A549 (cell line): ENCODE measurements at places on chromosomes 6 and 20.

- DNase-seq = no peak
These were observed 10.5 kb upstream of the TGM2 start for GRCh38 chr20:38175304-38176180.

DNA sequence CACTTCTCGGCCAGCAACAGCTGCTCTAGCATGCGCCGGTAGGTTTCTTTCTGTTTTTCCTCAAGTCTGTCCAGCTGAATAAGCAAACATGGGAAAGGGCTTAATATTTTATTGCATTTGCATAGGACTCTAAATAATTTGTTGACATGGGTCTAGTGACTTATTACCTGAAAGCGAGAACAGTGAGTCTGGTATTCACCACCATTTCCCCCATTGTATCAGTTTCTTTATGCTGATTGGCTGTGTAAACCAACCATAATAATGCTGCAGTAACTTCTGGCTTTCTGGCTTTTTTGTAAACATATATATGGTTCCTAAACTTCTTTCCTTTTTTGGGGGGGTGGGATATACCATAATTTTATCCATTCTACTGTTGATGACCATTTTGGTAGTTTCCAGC lies 69.1 kb upstream of the TMEM30A start:
- DNase-seq = no peak

DNA sequence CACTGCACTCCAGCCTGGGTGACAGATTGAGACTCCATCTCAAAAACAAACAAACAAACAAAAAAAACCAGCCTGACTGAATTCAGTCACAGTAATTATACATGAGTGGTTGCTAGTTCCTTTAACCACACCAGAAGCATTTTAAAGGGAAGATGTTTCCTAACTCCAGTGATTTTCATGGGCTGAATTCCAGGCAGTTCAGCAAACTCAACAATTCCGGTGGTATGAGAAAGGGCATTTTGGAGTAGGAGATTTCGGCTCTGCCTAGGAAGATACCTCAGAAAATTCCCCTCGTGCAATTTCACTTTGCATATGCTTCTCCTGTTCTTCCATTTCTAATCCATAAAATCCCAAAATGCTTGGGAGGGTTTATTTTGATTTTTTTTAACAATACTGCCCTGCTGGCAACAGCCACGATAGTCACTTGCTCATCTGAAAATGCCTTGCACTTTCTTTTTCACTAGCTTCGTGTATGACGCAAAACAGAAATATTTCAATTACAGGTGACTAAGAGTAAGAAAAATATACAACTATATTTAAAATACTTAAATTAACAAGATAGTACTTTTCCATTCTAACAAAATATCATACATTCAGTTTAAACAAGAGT lies 48.3 kb upstream of the IPCEF1 start:
- no peak for DNase-seq

GRCh38 chr20:13800728-13801134 lies 15.9 kb downstream of the NDUFAF5 start:
- no peak for DNase-seq

GRCh38 chr20:1667502-1668085 lies 10.0 kb upstream of the SIRPG start:
- no peak for DNase-seq

DNA sequence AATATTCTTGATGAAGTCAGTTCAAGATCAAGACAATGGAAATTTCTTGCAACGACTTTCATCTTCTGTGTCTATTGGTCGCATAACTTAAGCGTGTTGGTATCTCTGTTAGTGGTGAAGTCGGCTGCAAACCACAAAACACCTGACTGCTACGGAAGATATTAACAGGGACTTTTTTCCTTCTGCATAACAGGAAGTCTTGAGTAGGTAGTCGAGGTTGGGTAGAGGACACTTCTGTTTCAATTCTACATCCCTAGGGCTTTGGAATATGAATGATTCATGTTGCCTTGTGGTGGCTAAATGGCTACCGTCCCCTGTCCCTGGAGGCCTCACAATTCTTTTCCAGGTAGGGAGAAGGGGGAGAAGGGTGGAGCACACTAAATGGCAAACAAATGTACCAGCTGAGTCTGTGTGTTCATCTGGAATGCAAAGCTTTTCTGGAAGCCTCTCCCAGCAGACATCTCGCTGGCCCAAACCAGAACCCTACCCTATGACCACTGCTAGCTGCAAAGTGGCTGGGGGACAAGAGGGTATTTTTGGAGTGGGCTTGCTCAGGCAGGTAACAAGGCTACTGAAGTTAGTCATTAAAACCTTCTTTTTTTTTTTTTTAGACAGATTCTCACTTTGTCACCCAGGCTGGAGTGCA lies 34.6 kb upstream of the NKX2-2 start:
- no peak for DNase-seq

DNA sequence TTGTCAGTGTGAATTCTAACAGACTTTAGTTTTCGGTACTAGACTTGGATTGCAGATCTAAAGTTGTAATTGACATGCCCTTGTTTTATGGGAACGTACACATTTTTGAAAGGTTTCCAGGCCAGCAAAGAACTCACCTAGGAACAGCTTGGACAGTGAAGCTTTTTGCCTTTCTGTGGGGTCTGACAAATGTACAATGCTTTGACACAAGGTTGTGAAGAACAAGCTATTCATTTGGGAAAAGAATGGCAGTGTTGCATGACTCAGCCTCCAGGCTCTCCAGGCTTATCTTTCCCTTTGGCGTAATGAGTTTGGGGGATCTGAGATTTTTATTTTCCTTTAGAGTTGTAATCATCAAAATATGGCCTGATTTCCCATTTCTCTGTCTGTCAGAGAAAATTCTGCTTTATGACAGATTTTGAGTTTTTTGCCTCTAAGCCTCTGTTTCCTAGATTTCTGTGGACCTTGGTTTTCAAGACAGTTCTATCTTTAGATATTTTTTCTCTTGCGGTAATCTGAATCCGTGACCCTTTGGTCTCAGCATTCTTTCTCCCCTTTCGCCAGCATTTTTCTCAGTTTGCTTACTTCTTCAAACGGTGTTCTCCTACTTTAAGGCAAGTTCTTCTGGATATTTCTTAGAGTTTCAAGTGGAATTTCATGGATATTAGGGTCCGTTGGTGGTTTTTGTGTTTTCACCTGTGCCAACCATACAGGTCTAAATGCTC lies 221.0 kb downstream of the ADGB start:
- DNase-seq = no peak

DNA sequence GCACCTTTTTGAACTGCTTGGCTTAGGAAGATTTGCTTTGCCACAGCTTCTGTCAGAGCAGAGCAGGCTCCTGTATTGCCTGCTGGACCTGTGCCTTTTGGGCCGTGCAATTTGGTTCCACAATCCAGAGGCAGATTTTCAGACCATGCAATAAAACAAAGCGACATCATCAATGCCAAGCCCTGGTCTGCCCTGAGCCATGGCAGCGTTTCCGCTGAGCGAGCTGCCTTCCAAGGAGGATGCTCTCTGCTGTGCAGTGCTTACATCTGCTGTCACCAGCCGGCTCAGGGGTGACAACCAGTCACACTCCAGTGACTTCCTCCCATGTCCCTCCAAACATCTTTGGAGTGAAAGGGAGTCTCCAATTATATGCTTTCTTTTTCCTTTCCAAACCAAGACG lies 282.2 kb downstream of the CDH26 start:
- DNase-seq = no peak

DNA sequence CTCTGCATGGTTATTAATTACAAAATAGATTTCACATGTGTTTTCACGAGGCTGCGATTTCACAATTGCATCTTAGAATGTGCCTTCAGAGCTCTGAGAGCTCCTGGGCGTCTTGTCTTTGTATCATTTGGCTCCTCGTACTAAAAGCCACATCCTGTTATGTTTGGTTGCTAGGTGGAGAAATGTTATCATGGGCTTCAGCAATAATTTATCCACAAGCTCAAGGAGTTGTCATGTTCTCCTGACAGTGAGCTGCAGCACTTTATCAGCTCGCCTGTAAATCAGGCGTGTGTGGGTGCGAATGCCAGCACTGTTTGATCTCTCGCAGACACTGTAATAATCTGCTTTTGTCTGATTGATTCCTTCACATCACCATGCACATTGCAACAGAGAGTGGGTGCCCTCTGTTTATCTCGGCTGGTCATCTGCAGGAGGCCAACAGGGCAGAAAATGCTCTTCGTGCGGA lies 218.6 kb upstream of the ZFP64 start:
- DNase-seq = no peak

- no peak for DNase-seq
These were observed 92.0 kb downstream of the JAG1 start for GRCh38 chr20:10581823-10582222.

DNA sequence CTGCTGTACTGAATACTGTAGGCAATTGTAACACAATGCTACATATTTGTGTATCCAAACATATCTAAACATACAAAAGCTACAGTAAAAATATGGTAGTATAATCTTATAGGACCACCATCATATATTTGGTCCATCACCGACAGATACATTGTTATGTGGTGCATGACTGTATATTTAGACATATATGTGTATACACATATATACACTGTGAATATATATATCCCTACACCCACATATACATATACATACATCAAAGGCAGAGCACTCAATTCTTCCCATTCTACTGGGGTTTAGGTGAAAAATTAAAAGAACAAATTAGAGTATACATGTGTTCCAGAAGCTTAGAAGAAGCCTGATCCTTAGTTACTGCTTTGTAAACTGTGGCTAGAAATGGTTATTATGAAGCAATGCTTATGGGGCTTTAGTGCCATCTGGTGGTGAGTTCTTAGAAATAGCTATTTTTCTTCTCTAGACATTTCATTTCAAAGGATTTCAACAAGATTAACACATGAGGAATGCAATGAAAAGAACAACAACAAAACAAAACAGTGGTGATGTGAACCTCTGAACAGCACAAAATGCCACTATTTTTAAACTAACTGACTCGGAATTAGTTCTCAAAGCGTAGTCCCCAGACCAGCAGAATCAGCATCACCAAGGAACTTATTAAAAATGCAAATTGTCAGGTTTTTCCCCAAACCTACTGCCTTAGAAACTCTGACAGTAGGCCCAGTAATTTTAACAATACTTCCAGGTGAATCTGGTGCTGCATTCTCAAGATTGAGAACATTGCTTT lies 38.0 kb downstream of the PKHD1 start:
- DNase-seq = peak; percentile 21

DNA sequence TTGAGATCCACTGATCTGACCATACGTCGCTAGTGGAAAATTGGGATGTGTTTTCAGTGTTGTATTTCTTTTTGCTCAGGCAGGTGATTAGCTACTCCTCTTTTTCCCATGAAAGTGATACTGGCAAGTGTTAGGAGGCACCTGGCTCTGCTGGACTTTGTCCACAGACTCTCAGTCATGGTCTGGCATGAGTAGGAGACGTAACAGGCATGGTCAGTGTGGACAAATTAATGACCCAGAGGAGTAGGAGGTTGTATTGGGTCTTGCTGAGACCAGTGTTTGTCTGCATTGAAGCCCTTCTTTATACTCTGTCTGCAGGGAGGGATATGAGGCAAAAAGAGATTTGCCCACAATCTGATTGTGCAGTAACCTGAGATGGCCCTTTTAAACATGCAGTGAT lies 178.7 kb downstream of the DTNBP1 start:
- no peak for DNase-seq

DNA sequence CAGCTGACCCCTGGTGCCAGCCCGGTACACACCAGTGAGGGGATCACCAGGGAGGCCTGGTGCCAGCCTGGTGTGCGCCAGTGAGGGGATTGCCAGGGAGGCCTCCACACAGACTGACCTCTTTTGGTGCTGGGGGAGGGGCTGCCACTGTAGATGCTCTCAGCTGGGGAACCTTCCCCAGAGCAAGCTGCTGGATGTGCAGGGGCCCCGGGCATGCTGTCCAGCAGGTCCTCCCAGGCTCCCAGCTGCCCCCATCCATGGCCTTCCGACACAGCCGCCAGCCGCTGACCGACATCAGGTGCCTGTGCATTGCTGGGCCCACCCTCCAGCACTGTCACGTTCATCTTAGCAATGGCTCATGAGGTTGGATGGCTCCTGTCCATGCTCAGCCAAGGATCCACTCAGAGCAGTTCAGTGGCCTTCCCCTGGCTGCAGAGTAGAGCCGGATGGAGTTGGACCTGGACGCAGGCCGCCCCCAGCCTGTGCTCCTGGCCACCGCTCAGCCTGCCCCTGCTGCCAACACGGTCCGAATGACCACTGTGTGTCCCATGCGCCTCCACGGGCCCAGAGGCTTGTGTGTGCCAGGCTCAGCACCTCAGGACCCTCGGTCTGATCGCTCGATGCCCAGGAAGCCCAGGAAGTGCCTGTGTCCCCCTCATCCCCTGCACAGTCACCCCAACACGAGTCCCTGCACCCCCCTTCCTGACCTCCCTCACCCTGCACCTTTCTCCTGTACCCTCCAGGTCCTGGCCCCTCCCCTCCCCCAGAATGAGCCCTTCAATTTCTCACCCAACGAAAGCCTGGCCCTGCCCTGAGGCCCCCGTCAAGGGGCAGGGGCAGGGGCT lies 95.7 kb downstream of the YTHDF1 start:
- DNase-seq = no peak

DNA sequence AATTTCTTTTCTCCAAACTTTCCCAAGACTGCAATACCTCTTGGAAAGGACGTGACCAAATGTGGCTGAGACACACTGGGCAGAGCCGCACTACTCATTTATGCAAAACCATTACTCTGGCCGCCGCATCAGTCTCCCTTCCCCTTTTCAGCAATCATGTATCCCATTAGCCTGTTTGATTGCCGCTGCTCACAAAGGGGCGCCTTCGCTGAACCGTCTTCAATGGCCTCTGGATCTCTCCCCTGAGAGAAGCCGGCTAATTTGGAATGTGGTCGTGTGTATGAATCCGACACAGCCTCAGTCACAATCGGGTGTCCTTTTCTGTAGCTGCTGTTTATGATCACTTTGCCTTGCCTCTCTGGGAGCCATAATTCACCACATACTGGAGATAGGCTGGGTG lies 361.1 kb downstream of the ZFAND3 start:
- no peak for DNase-seq

- no peak for DNase-seq
These were observed 47.7 kb downstream of the GJA10 start for GRCh38 chr6:89941763-89942497.

GRCh38 chr20:4848041-4848440 lies 126.3 kb downstream of the PRND start:
- DNase-seq = no peak

DNA sequence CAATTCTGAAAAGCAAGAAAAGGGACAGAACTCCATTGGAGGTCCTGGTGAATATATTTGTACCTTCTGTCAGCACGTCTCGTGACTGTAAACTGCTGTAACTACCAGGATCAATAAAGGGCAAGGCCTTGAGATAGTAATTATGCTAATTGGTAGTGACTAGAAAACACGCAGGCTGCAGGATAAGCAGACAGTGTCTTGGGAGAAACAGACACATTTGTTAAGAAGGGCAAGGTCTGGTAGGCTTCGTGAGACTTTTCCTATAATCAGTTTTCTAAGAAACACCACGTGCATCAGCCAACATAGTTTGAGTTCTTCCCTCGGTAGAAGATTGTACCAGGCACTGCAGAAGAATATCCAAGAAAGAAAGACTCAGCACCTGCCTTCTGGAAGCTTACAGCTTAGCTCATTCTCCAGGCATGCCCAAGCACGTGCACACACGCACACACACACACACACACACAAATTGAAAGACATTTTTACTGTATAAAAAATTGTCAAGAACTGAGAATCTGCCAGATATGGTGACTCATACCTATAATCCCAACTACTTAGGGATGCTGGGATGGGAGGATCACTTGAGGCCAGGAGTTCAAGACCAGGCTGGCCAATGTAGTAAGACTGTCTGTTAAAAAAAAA lies 167.0 kb upstream of the SASH1 start:
- DNase-seq = no peak
